Activated T-helper 1 cell treated with Interleukin-2 at 50 U/mL for 16 hours (primary cell): ENCODE measurements at places on chromosomes 13 and 19.

- no peak for DNase-seq
Observed at GRCh38 chr13:37187621-37188020, 82.2 kb upstream of the CSNK1A1L start.

- no peak for DNase-seq
Observed at GRCh38 chr19:10086591-10087192, 575 bp downstream of the SHFL start.

- DNase-seq = no peak
Observed at GRCh38 chr13:108575430-108575829, 54.0 kb upstream of the MYO16 start.

- DNase-seq = no peak
Observed at GRCh38 chr19:13399746-13400145, 106.5 kb downstream of the CACNA1A start.

DNA sequence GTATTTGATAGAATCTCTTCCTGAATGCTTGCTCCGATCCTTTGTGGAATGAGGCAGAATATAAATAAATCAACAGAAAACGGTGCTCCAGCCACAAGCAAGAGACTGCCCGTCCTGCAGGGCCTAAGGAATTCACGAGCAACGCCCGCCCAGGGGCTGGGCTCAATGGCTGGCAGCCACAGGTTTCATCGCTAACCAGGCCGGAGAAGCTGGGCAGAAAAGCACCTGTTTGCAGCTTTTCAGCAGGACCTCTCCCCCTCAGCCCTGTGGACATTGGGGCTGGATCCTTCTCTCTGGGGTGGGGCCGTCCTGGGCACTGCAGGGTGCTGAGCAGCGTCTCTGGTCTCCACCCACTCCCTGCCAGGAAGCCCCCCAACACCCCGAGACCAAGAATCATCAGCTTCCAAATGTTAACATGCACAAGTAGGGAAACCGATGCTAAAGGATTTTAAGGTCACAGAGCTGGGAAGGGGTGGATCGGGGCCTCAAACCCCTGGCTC, 102.5 kb downstream of the GADD45B start:
- DNase-seq = no peak

- DNase-seq = no peak
Observed at GRCh38 chr13:97215325-97215724, 6.8 kb upstream of the MBNL2 start.

GRCh38 chr19:14019100-14019499, 8.8 kb upstream of the RLN3 start:
- DNase-seq = no peak

DNA sequence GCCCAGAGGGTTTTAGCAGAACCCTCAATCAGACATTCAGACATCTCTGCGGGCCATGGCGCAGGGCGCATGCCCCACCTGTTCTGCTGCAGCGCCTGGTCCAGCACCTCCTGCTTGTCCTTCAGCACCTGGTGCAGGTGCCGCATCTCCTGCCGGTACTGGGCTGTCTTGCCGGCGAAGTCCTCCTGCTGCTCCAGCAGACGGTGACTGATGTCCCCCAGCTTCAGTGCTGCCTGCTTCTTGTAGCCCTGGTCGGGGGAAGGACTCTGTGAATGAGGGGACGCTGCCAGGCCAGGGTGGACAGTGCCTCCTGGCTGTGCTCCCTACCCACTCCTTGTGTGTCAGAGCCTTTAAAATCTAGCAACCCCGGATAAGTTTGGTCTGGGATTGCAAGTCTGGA, 12.2 kb upstream of the SLC7A9 start:
- DNase-seq = no peak

- DNase-seq = no peak
Observed at GRCh38 chr13:88701551-88701950, 1030.4 kb downstream of the SLITRK5 start.

DNA sequence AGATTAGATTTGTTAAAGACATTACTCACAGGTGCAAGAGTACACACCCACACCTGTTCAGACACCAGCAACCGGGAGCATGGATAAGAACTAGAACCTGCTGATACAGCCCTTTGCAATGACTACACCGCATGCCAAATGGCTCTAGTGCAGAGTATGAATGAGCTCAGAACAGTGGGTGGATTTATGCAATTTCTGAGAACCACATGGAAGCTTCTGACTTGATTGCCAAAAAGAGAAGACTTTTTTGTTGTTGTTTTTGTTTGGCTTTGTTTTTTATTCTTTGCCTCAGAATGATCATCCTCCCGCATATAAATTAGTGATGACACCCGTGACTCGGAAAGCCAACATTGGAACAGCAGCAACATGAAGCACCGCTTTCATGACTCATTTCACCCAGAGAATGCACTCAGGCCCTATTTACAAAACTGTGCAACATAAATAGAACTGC, 77.4 kb upstream of the LRCH1 start:
- DNase-seq = no peak

GRCh38 chr13:90447734-90448101, 899.8 kb upstream of the MIR17HG start:
- no peak for DNase-seq

GRCh38 chr19:4700693-4700970, 23.0 kb downstream of the DPP9 start:
- no peak for DNase-seq

DNA sequence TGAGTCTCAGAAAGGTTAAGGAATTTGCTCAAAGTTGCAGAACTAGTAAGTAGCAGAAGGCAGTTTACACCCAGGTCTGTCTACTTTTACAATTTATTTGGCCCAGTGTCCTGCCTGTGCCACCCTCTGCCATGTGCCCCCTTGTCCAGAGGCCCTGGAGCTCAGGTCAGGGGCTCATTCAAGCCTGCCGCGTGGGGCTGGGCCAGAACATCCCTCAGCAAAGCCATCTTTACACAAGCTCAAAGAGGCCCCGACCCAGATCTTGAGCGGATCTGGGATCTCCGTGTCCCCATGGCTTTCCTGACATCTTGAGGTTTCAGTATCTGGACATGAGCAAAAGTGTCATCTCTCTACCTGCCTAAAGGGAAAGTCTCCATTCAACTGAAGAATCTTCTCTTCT, 76.4 kb upstream of the VSTM2B start:
- no peak for DNase-seq

DNA sequence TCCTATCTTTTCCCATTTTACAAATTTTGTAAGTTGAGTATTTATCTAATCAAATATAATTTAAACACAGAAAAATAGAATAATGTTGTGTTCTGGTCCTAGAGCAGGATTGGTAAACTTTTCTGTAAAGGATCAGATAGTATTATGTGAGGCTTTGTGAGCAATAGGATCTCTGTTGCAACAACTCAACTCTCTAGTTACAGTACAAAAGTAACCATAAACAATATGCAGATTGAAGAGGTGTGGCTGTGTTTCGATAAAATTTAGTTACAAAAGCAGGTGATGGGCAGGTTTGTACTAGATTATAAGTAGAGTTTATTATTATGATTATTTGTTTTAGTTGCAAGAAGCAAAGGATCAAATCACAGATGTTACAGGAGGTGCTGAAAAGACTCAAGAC, 15.2 kb upstream of the C1QTNF9B start:
- DNase-seq = no peak

DNA sequence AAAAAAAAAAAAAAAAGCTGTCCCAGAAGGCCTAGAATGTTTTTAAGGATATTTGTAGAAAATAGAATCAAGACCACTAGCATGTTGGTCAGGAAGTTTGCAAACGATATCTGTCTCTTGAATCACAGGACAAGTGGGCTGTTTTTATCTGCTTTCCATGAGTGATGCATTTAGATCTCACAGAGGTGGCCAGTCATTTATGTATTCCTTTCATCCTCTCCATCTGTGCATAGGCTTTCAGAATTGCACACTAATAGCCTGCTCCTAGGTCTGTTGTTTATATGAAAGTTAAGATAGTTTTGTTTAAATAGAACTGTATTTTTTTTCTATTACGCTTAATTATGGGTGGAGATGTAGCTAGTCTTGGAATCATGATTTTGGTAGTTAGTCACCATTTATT, 289.5 kb downstream of the SHISA2 start:
- DNase-seq = no peak

- no peak for DNase-seq
Observed at GRCh38 chr19:14473073-14473977, 1.8 kb downstream of the PTGER1 start.

DNA sequence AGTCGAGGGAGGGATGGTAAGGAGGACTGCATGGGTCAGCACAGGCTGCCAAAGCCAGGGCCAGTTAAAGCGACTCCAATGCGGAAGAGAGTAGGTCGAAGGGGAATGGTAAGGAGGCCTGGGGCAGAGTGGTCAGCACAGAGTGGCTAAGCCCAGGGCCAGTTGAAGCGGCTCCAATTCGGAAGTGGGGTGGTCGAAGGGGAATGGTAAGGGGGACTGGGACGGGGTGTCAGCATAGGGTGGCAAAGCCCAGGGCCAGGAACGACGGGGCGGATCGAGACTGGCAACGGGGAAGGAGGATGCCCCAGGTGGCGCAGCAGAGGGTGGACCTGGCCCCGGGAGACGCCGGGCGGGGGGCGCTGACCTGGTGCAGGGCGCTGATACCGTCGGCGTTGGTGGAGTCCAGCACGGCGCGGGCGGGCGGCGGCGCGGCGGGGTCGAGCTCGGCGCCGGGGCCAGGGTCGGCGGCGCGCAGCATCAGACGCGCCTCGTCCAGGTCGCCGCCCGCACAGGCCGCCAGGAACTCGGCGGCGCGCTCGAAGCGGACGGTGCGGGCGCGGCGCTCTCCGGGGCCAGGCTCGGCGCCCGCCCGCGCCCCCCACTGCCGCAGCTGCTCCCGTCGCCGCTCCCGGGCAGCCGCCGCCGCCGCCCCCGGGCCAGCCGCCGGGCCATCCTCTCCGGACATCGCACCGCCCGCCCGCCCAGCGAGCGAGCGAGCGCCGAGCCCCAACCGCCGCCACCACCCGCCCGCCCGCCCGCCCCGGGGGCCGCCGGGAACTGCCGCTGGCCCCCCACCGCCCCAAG, at the start of gene PPP1R12C:
Gene PPP1R12C (minus strand): TSS at position 779 of the 804 bp plus-strand sequence. CDS start 94 bp downstream, at position 685.
- DNase-seq = no peak

DNA sequence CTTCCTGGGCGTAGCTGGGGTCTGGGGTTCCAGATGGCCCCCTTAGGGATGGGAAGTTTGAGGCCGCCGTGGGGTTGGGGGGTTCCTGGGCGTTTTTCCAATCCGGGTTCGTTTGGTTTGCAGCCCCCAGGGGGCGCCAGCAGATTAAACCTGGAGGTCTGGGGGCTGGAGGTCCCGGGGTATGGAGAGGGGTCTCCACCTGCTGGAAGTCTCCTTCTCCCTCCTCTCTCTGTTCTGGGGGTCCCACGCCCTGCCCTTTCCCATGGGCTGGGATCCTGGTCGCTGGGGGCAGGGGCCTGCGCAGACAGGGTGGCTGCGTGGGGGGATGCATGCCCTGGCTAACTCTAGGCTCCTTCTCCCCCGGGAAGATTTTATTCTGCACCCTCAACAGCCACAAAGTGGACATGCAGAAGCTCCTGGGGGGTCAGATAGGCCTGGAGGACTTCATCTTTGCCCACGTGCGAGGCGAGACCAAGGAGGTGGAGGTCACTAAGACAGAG, 899 bp downstream of the GIPC3 start:
- no peak for DNase-seq
